ENCODE measurements at places on chromosomes 6 and 20.

DNA sequence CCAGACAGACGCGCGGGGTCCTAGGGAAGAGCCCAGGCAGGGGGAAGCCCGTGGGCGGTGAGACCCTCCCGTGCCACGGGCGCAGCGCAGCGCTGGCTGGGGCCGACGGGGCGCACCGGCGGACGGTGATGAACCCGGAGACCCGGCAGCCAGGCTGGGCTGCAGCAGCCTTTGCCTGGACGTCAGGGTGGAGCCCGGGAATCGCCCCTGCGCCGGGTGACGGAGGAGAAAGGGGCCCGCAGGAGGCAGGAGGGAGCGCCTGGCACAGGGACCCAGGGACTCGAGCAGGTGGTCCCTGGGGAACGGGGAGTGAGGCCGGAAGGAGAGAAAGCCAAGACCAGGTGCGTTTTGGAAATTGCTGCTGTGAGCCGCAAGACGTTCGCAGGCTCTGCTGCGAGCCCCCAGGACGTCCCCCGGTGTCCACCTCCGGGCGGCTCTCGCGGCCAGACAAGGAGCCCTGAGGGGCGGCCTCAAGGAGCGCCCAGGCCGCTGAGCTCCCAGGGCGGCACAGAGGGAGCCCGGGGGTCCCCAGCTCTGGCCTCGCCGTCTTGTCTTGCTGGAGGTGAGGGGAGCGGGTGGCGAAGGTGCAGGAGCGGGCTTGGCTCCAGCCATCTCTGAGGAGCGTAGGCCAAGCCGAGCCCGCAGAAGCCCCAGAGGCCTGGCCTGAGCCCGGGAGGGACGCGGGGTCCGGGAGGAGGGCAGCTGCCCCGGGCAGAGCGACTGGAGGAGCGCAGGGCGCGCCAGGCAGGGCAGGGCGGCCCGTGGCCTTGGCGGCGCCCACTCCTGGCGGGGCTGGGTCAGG lies 191.2 kb upstream of the PDE10A start:
- DNase-seq: no peak

GRCh38 chr20:23925789-23926525 lies 46.4 kb upstream of the CST5 start:
- no peak for DNase-seq

- no peak for DNase-seq
Measured at GRCh38 chr6:70094156-70094555, 208.7 kb downstream of the COL9A1 start.

DNA sequence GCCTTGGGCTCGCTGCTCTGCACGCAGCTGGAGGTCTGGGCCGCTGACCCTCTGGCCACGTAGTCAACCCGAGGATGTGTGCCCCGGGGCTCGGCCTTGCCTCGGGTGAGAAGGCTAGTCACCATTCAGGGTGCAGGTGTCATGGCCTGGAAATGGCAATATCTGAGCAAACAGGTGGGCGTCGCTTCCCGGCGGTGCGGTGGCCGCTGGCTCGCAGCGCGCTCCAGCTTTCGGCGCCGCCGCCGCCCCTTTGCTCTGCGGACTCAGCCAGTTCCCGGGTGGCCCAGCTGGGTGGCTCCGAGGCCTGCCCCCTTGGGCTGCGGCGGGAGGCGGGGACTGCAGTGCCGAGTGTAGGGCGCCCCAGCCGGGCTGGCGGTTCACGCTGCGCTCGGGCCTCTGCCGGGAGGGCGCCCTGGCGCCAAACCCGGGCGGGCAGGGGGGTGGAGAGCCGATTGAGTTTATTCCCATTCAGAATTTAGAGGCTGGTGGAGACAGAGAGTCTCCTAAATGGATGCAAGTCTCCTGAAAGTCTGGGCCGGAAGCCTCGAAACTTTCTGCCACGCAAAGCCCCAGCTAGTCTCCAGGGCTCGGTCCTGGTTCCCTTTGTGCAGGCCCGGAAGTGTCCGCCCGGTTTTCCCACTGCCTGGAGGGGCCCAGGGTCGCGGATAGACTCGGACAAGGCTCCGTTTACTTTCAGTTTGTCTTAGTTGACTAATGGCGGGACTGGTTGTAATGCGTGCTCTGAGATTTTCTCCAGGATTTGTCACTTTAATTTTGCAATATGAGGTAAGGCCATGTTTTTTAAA lies 11.3 kb upstream of the TFAP2A start:
- DNase-seq: no peak

DNA sequence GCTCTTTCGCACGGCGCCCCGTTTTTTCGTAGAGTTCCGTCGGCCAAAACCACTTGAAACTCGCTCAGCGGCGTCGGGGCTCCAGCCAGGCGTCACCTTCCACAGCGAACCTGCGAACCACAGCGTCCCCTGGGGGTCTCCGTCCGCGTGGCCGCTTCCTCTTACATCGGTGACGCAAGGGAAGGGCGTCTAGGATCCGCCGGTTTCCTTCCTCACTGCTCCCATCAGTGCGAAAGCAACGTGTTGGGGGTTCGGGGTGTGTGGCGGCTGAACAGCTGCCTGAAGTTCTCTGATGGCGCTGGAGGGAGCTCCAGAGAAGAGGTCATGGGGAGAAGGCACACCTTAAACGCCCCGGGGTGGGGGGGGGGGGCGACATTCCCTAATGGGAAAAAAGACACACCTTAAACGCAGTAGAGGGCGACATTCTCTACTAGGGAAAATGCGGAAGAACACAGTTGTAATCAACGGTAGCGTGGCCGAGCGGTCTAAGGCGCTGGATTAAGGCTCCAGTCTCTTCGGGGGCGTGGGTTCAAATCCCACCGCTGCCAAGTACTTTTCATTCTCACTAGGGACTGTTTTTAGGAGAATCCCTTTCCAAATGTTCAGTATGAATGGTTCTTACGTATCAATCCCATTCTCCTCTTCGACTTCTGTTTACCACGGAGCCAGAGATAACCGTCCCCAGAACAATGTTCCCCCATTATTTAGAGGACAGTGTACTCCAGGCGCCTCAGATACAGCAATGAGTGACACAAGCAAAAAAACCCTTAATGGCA lies 16.4 kb downstream of the ZNF311 start:
- no peak for DNase-seq

DNA sequence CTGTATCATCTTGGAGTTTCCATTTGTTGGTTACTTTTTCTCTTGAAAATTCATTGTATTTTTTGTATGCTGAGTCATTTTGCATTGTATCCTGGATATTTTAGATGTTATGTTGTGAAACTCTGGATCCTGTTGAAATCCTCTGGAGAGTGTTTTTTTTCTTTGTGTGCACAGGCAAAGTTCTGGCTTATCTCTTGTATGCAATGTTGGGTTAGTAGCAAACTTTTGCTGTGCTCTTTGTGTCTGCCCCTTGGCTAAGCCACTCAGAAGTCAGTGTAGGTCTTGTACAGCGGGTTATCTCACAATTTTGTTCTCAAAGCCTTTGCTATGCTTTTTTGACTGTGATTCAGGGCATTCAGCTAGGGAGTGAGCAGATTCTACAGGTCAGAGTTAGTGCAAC lies 29.1 kb upstream of the LMBRD1 start:
- DNase-seq: no peak

DNA sequence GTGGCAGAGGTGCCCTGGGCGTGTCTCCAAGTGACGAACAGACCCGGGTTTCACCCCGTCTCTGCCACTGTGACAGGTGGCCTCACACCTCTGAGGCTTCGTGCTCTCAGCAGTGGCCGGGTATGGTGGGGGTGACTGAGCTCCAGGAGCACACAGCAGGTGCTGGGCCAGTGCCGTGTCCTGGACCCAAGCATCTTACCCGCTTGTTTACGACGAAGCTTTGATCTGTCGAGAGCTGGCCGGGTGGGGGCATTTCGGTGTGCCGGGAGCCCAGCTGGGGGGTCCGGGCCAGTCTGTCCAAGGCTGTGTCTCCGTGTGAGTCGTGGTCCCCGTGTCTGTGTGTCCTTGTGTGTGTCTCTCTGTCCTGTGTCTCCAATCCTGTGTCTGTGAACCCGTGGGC lies 7.1 kb upstream of the LKAAEAR1 start:
- no peak for DNase-seq

GRCh38 chr6:53038141-53038540 lies 27.1 kb upstream of the FBXO9 start:
- no peak for DNase-seq

DNA sequence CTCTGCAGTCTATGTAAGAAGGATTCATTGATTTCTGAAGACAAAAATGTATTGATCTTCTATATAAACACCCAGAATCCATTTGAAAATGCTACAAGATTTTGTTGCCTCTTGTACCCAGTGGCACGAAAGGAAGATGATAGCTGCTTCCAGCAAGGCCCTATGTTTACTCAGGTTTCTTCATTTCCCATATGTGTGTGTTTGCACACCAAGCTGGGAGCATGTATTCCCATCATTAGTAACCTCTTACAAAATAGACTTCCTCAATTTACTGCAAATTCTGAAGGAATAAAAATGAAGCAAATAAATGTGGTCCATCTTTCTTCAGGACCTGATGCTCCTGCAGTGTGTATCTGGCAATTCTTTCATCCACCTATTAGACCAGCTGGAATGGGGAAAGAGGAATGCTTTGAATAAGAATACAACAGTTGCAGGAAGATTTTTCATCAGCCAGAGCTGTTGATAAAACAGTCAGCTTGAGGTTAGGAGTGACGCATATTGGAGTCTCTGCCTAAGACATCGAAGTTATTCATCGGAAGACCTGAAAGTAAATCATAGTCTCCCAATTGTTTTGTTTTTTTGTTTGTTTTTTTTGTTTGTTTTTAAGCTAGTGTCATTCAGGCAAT lies 132.3 kb downstream of the PDE7B start:
- no peak for DNase-seq

- DNase-seq: no peak
Measured at GRCh38 chr6:46808806-46809205, 15.6 kb downstream of the MEP1A start.

DNA sequence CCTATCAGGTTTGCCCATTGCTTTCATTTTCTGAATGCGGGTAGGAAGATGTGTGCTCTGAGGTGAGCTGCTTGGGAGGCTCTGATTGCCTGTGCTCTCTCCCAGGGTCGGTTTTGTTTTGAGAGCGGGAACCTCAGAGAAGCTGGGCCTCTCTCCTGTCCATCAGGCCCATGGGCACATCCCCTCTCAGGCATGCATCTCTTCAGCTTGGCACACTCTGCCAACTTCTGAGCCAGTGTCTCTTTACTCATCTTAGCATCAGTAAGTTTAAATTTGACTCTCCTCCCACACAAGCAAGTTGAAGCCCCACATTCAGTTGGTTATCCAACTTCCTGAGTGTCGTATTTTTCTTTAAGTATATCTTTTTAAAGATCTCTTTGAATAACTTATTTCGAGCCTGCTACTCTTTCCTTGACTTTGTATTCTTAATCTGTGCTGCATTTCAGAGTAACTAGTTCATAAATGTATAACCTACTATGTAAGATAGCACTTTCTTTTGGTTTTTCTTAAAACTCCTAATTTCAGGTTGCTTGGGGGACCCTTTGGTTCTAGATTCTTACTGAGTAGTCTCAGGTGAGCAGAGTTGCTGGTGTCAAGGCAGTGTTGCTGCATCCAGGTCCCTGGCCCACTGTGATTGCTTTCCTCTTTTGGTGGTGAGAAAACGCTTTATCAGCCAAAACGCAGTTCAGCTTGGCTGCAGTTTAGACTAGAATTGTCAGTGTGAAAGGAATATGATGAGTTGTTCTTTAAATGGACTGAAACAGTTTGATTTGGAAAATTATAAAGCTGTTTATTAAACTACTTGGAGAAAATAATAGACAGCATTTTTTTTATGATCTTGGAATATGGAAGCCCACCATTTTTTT lies 54.8 kb downstream of the SNX9 start:
- DNase-seq: no peak

GRCh38 chr20:14481863-14482262 lies 144.5 kb upstream of the FLRT3 start:
- peak; percentile 18 for DNase-seq

DNA sequence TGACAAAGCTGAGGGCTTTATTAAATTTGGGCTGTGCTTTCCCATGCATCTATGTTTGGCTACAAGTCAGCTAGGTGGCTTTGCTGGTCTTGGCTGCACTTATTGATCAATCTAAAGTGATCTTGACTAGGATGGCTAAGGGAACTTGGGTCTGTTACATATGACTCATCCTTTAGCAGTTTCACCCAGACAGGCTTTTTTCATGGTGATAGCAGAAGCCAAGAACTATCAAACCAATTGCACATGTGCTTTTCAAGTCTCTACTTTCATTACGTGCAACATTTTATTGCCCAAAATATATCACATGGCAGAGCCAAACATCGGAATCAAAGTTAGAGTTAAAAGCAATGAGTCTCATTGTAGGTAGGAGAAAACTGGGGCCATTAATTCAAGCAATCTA lies 626.3 kb downstream of the TENT5A start:
- DNase-seq: no peak

- DNase-seq: no peak
Measured at GRCh38 chr20:13322621-13323020, 101.5 kb downstream of the ISM1 start.

DNA sequence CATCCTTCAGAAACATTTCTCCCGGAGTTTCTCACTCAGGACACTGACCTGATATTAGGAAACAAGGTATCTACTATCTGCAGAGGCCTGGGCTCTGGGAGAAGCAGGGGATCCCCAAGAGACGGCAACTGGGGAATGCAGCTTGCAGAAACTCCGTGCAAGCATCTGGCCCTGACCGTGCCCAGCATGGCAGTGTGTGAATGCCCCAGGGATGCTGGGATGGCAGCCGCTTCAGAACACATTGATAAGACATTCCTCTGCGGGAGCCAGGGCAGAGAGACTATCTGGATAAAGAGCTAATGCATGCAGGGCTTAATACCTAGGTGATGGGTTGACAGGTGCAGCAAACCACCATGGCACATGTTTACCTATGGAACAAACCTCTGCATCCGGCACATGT lies 55.4 kb downstream of the NFATC2 start:
- DNase-seq: no peak

DNA sequence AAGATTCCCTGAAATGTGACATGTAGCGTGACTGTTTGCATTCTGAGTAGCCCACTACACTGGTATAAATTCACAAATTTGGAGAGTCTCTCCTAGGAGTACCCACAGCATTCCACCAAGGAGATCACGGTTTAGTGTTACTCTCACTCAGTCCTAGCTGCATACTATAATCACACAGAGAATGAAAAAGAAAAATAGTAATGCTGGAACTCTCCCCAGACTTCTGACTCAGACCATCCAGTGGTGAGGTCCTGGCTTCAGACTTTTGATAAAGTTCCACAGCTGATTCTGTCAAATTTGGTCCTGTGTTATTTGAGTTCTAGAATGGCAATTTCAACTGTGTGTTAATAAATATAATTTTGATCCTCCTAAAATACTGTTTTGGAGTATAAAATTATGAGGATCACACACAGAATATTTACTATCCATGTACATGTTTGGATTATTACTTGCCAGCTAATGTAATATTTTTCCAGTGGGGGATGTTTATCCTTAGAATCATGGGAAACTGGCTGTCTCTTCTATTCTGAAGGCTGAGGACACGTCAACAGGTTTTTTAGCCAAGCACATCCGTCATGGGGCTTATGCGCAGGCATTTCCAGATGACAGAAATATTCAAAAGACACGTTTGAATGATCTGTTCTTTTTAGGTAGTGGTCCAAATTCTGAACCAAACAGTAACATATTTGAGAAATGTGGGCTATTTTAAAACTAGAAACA lies 5.1 kb upstream of the KIAA0408 start:
- no peak for DNase-seq

All from AG09319 (cell line).